ENCODE measurements at places on chromosomes 4 and X.

DNA sequence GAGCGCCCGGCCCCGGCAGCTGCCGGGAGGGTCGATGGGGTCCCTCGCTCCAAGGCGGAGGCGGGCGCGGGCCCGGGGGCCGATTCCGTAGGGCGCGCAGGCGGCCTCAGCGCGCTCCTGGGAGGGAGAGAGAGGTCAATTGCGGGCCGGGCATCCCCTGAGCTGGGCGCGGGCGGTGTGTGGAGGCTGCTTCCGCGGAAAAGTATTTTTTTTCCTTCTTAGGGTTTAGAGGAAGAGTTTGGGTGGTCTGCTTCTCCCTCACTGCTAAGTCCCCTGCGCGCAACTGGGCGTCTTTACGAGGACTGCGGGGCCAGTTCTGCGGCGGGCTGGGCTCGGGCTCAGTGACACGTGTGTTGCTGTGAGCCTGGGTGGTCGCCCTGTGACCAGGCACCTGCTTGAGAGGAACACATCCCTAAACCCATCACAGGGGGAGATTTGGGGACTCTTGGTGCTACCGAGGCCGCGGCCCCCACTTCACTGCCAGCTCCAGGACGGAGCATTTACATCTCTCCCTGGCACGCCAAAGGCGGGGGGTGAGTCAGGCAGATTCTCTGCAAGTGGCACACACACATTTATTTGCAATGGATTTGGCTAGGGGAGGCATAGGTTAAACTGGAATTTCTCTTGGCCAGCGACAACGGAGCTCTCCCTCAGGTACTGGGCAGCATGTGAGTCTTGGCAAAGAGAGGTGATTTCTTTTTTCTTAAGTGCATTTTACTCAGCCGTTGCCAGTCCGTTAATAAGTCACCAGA is 151.2 kb upstream of the SLC4A4 start:
- DNase-seq = peak; percentile 6

- DNase-seq = no peak
These were observed 655.7 kb upstream of the INTU start for GRCh38 chr4:126976850-126977632.

- no peak for DNase-seq
These were observed 160.2 kb downstream of the MAGEB5 start for GRCh38 chrX:26376037-26376708.

GRCh38 chr4:37646247-37646646 is 39.9 kb downstream of the RELL1 start:
- no peak for DNase-seq

- DNase-seq = no peak
These were observed 8.6 kb downstream of the BLOC1S4 start for GRCh38 chr4:6724421-6725111.

DNA sequence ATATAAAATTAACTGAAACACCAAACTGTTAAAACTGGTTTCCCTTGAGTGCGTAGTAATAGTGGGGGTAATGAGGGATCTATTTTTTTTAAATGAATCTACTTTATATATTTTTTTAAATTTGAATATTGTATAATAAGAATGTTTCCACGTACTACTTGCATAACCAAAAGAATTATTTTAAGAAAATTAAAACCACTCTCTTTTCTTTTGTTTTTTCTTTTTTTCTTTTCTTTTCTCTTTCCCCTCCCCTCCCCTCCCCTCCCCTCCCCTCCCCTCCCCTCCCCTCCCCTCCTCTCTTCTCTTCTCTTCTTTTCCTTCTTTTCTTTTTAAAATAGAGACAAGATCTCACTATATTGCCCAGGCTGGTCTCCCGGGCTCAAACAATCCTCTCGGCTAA is 166.9 kb upstream of the MID1 start:
- no peak for DNase-seq

DNA sequence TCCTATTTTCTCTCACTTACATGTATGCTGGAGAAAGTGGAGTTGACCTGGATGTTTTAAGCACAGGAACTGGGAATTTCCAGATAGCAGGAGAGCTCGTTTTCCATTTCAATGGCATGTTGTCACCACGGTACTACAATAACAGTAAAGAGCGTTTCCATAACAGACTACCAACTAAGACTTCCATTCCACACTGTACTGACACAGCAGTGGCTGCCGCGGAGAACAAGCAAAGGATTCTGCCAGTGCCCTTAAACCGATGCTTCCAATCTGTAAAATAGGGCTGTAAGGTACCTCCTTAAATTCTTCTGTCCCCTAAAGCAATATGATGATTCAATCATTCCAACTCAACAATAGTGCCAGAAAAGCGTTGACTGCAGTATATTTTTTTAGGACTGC is 143.9 kb downstream of the KLHL13 start:
- no peak for DNase-seq

DNA sequence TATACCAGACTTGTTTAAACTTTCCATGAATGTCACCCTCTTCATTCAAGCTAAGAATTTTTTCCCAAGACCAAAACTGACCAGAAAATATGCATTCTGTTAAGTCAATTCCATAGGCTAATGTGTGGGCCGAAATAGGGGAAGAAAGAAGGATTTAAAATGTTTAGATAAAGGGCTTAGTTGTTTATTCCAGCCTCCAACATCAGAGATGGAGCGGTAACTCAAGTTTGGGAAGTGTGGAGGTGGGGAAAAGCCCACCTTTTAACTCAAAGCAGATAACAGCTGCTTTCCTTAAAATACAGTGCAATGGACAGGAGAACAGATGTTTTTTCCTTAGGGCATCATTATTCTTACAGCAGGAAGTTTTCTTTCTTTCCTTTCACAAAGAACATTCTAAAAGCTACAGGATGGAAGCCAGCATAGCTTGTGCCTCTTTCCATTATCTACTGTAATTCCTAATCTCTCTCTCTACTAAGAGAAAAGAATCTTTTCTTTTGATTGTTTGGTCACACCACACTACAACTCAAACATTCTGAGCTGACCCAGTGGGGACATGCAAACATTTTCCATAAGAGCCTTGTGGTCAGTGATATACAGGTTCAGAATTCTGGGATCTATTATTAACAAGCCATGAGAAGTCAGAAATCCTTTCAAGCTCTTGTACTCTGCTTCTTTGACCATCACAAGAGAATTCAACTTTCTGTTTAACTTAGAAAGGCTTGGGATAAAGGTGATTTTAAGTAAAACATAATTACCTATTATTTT is 101.6 kb downstream of the PDE5A start:
- no peak for DNase-seq

- no peak for DNase-seq
These were observed 7.3 kb downstream of the LRPAP1 start for GRCh38 chr4:3524920-3525319.

DNA sequence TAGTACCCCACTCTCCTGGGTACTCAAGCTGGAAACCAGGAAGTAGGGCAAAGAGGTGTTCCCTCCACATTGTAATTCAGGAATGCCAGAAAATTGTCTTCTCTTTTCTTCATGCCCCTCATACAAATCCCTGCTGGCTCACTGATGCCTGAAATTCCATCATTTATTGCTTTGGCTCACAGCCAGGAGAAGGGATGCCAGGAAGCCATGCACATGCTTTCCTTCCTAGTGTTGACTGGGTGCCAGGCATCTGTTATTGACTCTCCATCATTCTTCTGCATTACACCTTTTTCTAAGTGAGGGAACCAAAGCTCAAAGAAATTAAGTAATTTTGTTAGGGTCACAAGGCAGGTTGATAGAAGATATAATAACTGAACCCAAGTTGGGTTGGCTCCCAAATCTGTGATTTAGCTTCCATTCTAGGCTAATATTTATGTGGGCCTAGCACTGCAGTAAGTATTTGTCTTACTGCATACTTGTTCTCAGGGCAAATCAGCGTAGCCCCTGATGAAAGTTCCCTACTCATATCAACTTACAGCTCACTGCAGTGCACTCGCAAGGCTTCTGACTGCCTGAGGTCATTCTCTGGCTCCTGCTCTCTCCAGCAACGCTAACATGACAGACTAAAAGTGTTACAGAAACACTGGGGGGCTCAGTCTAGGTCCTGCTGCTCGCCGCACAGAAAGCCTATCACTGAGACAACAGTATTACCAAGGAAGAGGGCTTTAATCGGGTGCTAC is 89.0 kb downstream of the TRAPPC11 start:
- no peak for DNase-seq

- no peak for DNase-seq
These were observed 70.9 kb upstream of the FAT4 start for GRCh38 chr4:125243789-125244397.

- no peak for DNase-seq
These were observed 207.1 kb downstream of the GUCY2F start for GRCh38 chrX:109274806-109275205.

DNA sequence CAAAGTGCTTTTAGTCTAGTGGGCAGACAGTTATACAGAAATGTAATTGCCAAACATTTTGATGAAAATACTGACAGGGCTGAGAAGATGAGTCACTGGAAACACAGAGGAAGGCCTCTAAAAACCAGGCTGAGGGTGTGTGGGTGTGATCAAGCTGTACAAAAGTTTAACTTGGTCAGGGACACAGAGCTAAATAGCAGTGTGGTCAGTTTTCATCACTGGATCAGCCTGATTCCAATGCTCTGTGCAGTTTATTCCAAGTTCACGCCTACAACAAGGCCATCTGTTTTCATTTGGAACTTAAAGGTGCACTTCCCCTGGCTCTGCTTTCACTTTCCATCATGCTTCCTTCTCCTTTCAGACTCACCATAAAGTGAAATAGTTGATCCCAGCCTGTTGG is 10.6 kb downstream of the CENPVL3 start:
- DNase-seq = peak; percentile 1

GRCh38 chrX:53678667-53679066 is 7.9 kb downstream of the HUWE1 start:
- DNase-seq = no peak

DNA sequence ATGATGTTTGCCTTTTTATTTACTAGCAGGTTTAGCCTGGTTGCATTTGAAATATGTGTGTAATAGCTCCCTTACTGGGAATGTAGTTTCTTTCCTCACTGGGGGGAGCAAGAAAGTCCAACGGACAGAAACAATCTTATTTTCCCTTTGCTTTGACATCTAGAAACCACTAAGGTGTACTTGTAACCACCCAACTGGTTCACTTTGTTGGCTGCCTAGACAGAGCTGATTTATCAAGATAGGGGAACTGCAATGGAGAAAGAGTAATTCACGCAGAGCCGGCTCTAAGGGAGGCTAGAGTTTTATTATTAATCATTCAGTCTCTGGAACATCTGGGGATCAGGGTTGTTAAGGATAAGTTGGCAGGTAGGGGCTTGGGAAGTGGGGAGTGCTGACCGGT is 30.3 kb downstream of the XG start:
- DNase-seq = no peak

DNA sequence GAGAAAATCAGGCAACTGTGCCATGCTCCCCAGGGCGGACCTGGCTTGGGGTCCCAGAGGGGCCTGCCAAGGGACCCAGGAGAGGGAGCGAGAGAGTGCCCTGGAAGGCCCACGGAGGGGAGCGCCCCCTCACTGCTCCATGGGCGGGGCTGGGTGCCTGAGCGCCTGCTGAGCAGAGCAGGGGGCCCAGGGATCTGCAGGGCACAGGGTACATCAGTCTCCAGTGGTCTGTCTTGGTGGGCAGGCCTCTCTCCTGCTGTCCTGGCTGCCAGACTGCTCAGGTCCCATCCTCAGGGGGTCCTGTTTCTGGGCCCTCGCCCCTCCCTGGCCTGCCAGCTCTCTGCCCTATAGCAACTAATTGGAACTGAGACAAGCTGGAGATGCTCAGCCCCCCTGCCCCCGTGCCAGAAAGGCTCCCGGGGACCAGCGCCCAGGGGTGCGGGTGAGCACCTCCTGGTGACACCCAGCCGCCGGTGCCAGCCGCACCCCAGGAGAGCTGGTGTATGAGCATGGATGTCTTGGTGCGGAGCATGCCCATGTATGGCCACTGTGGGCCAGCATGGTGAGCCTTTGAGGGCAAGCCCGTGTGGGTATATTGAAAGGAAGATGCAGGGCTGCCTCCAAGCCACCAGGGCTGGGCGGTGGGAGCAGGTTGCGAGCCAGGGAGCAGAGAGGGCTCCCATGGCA is 1.3 kb downstream of the BGN start:
- no peak for DNase-seq

- no peak for DNase-seq
These were observed 1258.4 kb downstream of the FAM133A start for GRCh38 chrX:94932278-94932965.

DNA sequence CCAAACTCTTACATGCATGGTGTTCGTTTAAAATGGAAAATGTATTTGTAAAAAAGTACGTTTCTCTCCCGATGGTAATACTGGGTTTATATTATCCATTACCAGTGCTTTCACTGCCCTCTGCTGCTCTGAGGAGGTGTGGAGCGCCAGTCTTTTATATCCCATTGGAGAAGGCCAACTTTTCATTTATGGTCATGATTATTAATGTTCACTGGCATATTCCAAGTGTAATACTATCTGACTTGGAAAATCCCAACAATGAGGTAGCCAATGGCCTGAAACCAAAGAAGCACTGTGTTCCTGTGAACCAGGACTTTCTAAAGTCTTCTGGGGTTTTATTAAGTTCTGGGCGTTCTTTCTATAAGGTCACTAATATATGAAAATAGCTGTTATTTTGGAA is 80.7 kb downstream of the SYNPO2 start:
- DNase-seq = no peak

- DNase-seq = no peak
These were observed 9.6 kb downstream of the UBA6 start for GRCh38 chr4:67691328-67691727.

- no peak for DNase-seq
These were observed 787.9 kb upstream of the GALNTL6 start for GRCh38 chr4:171025343-171025742.

- no peak for DNase-seq
These were observed 231.2 kb downstream of the FRAS1 start for GRCh38 chr4:78288327-78288726.

DNA sequence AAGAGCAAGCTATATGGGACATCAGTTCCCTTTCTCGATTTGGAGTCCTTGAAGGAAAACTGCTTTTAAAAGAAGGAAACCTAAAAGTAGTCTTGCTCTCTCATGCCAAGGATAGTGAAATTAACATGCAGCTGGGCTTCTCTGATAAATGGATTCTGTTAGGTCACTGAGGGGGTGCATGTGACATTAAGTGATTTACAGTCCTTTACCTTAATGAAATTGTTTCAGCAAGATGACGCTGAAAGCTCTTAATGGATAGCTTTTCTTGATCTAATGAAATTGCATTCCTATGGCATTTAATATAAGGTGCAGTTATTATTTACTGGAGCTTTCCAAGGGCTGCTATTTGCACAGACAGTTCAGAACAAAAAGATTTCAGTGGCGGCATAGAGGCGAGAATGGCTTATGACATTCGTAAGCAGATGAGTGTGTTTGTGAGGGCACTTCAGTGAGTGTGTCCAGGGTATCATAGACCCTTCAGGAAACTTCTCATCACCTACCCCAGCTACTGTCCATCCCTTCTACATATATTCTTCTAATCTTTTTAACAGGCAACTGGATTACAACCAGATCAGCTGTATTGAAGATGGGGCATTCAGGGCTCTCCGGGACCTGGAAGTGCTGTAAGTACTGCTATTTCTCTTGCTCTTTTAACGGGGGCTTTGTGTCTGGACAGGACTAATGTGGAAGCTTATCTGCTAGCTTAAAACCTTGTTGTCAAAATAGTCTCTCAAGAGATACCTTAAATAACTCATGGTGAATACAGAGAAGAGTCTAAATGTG is 219.9 kb upstream of the PACRGL start:
- DNase-seq = no peak

- DNase-seq = no peak
These were observed 24.4 kb downstream of the PLAC1 start for GRCh38 chrX:134633832-134634231.

GRCh38 chr4:40778090-40778489 is 28.3 kb downstream of the NSUN7 start:
- no peak for DNase-seq

- DNase-seq = no peak
These were observed 60.4 kb downstream of the CCNI start for GRCh38 chr4:77015390-77015789.
